ENCODE measurements at places on chromosomes 6 and 20.

- peak; percentile 45 for DNase-seq
These were observed 218.2 kb downstream of the OR2B2 start for GRCh38 chr6:27693766-27694546.

DNA sequence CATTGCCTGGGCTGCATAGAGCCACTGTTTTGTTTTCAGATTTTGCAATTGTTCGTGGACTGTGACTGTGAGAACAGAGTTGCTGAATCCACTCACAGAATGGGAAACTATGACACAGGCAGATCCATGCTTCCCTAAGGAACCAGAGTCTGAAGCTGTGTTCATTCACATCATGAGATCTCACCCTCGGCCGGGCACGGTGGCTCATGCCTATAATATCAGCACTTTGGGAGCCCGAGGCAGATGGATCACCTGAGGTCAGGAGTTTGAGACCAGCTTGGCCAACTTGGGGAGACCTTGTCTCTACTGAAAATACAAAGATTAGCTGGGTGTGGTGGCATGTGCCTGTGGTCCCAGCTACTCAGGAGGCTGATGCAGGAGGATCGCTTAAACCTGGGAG is 139.2 kb upstream of the SALL4 start:
- no peak for DNase-seq

- DNase-seq, result no peak
These were observed 20.8 kb downstream of the SHLD1 start for GRCh38 chr20:5770987-5771318.

GRCh38 chr20:51366155-51366886 is 176.2 kb downstream of the NFATC2 start:
- no peak for DNase-seq

DNA sequence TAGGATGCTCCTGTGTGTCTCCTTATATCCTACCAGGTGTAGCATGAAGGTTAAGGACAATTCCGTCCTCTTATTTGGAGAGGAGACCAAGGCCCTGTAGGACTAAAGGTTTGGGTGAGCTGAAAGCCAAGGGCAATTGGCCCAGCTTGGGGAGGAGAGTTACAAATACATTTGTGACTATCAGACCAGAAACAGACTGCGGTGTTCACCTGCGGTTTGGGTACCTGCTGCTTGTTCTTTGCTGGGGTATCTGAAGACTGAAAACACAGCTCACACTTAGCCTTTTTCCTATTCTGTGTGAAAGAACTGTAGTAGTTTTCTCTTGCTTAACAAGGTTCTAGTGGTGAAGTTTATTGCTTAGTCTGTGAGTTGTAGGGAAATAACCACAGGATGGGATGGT is 55.0 kb downstream of the ESR1 start:
- DNase-seq, result no peak

- no peak for DNase-seq
These were observed 62.2 kb upstream of the KLHL31 start for GRCh38 chr6:53727748-53728147.

GRCh38 chr6:148824291-148824690 is 77.5 kb downstream of the UST start:
- no peak for DNase-seq

GRCh38 chr6:137304020-137304780 is 85.0 kb upstream of the IFNGR1 start:
- no peak for DNase-seq

DNA sequence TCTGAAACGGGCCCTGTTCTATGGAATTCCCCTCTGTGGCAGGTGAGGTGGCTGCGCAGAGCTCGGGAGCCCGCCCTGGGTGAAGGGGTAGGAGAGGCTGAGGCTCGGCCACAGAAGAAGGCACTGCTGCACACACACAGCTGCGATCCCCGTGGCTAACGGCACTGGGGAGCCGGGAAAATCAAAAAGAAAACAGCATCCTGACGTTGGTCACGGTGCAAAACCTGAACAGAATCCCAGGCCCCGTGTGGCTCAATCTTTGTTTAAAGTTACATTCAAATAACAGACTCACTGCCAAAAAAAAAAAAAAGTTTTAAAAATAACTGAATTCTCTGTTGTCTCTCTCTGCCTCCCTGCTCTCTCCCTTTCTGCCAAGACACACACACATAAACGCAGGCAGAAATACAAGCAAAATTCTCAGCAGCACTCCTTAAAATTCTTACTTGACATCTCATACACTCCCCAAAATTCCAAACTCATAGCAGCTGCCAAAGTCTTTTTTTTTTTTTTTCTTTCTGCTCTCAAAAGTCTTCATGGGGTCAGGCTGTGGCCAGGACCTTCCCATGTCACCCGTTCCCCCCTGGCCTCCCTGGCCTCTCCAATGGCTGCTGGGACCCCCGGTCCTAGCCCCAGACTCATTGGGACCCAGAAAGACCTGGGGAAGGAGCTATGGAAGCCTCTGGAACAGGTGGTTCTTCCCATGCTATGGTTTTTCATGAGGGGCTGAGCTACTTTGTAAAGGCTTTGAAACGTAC is 248.8 kb downstream of the TTLL2 start:
- DNase-seq, result no peak

- DNase-seq, result no peak
These were observed 37.6 kb downstream of the NR2E1 start for GRCh38 chr6:108203189-108204112.

- DNase-seq, result no peak
These were observed 59.6 kb downstream of the ANKRD60 start for GRCh38 chr20:58168843-58169242.

DNA sequence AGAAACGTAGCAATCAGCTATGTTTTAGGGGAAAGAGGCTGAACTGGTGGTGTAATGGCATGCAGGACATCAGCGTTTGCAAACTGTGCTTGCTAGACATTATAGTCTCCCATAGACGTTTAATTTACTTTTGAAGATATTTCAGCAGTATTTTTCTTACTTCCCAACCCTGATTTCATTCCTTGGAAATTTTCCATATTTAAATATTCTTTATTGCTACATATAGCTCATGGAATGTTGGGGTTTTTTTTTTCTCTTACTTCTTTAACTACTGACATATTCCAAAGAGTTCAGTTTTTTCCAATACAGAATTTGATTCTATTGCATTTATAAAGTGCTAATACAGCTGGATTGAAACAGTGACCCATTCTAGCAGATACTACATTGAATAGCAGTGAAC is 694.4 kb upstream of the CITED2 start:
- DNase-seq, result no peak

GRCh38 chr20:23003881-23004460 is 31.1 kb upstream of the SSTR4 start:
- peak; percentile 62 for DNase-seq

DNA sequence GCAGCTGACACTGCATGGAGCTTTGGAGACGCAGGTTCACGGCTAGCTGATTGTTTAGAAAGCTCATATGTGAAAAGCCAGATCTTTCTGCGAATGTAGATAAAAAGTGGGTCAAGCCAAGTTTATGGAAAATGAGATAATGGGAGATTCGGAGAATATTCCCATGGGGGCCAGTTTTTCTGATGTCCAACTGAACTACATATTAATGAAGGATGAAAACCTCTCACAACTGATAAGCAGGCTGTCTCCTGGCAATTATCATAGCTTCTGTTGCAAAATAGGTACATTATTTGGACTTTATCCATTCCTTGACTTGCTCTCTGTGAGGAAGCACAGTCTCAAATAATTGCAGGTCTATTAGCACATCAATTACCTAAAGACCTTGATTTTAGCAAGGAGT is 21.1 kb downstream of the HDGFL1 start:
- no peak for DNase-seq

DNA sequence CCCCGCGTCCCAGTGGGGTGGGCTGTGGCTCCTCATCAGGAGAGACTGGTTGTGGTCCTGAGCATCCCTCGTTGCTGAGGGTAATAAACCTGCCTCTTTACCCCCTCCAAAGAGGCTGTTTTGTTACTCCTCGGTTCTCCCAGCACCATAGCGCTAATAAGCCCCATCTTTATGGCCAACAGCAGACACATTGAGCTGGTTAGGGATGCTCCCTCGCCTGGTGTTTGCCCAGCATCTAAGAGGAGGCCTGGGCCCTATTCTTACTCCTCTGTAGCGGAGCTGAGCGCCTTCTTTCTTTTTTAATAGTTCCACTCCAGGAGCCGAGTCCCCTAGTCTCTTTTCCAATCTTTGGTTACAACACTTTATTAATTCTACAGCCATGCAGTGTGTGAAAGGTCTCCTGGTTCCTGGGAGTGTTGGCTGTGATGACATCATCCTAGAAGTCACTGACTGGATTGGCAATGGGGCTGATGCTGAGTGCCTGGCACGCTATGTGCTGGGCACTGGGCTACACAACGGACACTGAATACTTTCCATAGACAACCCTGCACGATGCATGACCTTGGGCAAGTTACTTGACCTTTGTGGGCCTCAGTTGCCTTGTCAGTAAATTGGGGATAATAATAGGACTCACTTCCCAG is 50.6 kb upstream of the CCDC167 start:
- DNase-seq, result no peak

GRCh38 chr20:58709013-58709702 is 16.6 kb downstream of the NPEPL1 start:
- DNase-seq, result no peak
